BJ (cell line): ENCODE measurements at places on chromosomes 16 and 17.

- DNase-seq = no peak
Measured at GRCh38 chr16:87057211-87057881, 259.8 kb downstream of the C16orf95 start.

- no peak for DNase-seq
Measured at GRCh38 chr16:4293181-4293716, 20.4 kb upstream of the TFAP4 start.

DNA sequence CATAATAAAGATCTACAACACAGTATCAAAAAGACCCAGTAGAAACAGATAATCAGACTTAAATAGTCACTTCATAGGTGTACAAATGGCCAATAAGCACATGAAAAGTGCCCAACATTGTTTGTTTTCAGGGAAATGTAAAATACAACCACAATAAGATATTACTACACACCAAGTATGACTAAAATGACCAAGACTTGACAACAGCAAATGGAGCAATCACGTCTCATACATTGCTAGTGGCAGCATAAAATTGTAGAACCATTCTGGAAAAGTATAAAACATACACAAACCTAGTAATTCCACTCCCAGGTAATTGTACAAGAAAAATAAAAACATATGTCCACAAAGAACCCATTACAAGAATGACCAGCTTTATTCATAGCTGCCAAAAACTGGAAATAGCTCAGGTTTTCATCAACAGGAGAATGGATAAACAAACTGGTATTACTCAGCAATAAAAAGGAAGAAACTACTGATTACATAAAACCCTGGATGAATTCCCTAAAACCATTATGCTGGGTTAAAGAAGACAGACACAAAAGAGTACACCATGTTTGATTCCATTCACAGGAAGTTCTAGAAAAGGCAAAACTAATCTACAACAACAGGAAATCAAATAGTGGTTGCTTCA is 85.6 kb downstream of the TTC19 start:
- peak; percentile 79 for DNase-seq

- DNase-seq = no peak
Measured at GRCh38 chr17:2697611-2698162, 13.9 kb downstream of the CLUH start.
